ENCODE measurements at places on chromosomes 6 and 20.

DNA sequence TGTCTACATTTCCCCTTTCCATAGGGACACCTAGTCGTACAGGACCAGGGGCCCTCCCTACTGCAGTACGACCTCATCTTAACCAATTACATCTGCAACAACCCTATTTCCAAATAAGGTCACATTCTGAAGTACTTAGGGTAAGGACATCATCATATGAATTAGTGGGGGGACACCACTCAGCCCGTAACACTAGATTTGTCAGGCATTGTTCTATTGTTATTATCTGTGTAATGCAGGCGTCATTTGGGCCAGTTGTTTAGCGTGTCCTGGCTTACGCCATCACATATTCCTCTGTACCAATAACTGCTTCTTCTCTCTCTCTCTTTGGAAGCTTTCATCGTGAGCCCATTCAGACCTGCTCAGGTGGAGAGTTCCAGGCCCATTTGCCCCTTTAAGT, 89.3 kb downstream of the CAP2 start:
- no peak for DNase-seq

DNA sequence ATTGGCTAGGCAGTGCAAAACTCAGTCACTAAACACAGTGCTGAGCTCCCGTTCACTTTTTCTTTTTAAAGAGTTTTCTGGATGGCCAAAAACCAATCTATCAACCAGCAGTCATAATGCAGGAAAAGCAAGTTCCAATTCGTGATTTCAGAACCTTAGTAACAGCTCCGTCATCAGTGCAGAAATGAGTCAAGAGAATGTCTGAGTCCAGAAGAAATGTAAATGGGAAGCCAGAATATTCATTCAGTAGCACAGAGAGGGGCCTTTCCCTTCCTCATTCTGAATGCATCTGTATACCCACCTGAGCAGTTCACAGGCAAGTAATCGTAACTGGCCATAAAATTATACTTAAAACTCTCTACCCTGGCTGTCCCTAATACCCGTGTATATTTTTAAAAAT, 20.4 kb downstream of the HUS1B start:
- no peak for DNase-seq

DNA sequence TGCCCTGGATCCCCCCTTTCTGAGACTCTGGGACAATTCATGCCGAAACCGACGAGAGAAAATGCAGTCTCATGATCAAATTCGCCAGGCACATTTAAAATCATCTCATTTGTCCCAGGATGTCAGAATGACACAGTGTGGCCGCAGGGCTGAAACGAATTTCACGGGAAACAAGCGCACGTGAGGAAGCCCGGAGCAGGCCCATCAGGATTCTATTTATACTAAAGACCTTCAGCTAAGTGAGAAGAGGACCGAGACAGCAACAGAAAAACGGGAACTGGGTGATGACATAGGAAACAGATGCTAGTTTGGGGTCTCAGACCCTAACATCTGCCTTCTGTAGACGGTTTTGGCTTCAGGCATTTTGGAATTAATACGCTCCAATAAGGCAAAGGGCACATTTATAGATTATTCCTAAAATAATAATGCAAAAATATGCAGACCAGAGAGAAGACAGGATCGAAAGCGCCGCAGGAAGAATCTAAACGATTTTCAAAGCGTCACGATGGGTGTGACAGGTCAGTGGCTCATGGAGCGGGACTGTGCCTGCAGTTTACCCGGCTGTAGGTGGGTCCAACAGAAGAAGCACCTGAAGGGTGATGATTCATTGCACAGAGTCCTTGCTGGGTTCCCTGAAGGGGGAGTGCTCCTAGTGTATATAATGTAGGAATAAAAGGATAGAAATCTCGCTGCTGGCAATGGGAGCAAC, 80.8 kb upstream of the MPC1 start:
- DNase-seq = no peak

GRCh38 chr20:17538517-17539170, 7.5 kb upstream of the BFSP1 start:
- DNase-seq = no peak

- DNase-seq = no peak
Measured at GRCh38 chr6:100891079-100891478, 9.9 kb upstream of the ASCC3 start.

Data from left colon (tissue), 2 donors.